Activated naive CD8-positive, alpha-beta T cell treated with anti-CD3 and anti-CD28 coated beads for 36 hours (primary cell): ENCODE measurements at places on chromosomes 13 and 19. TPM values are rescaled to one million over a fixed set of nuclear protein-coding genes. Genes with fewer than 3 reads are reported as not detected.

- peaks cover 7% of the 10 kb centered on the region for H3K4me1 ChIP-seq
- no peak for DNase-seq
- H3K4me3 ChIP-seq, result no peak overlapping the region
Measured at GRCh38 chr13:71871176-71871754, 4.3 kb upstream of the DACH1 start.

- H3K36me3 ChIP-seq, result no peaks in the 10 kb centered on the region
- no peak overlapping the region for H3K4me3 ChIP-seq
- no peaks in the 10 kb centered on the region for H3K4me1 ChIP-seq
- DNase-seq, result no peak
Measured at GRCh38 chr19:15666186-15666585, 6.7 kb upstream of the CYP4F12 start.

DNA sequence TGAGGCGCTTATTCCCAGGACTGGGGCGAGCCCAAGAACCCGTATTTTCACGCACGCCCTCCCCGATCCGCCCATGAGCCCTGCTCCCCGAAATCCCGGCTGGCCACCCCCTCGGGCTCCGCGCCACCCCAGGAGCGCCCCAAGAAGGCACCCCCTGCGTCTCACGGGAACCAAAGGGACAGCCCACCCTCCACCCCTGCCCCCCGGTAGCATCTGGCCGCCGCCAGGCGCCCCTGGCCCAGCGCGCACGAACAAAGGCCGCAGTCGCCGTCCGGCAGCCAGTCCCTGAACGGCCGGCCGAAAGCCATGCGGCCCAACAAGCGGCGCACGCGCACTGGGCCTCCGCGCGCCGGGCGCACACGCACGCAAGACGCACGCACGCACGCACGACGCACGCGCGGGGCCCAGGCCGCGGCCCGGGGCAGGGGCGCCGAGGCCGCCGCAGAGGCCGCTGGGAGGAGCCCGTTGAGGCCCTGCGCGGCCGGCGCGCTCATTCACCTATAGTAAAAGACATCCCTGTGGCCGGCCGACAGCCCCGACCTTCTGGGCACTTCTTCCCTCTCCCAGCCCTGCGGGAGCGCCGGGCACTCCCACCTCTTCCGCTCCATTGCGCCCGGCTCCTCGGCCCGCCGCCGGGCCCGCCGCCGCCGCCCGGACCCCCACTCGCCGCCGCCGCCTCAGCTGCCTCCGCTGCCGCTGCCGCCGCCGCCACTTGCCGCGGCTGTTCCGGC, 476 bp downstream of the MBD3 start:
- DNase-seq, result peak; percentile 91
- H3K27ac ChIP-seq, result peak overlapping the region; percentile 94
- peaks cover 14% of the 10 kb centered on the region for H3K4me1 ChIP-seq

KPNA3 gene
- total RNA-seq, result 67.0 TPM

- peaks cover 27% of the 10 kb centered on the region for H3K36me3 ChIP-seq
- no peak overlapping the region for H3K4me3 ChIP-seq
- H3K4me1 ChIP-seq, result peaks cover 28% of the 10 kb centered on the region
- H3K27me3 ChIP-seq, result no peaks in the 10 kb centered on the region
- no peak overlapping the region for H3K27ac ChIP-seq
- no peak for DNase-seq
Measured at GRCh38 chr19:16383584-16384161, 59.0 kb downstream of the KLF2 start.
